ENCODE measurements at places on chromosomes 1 and 21.

GRCh38 chr1:86616871-86617270 is 70.0 kb downstream of the CLCA4 start:
- DNase-seq, result no peak

DNA sequence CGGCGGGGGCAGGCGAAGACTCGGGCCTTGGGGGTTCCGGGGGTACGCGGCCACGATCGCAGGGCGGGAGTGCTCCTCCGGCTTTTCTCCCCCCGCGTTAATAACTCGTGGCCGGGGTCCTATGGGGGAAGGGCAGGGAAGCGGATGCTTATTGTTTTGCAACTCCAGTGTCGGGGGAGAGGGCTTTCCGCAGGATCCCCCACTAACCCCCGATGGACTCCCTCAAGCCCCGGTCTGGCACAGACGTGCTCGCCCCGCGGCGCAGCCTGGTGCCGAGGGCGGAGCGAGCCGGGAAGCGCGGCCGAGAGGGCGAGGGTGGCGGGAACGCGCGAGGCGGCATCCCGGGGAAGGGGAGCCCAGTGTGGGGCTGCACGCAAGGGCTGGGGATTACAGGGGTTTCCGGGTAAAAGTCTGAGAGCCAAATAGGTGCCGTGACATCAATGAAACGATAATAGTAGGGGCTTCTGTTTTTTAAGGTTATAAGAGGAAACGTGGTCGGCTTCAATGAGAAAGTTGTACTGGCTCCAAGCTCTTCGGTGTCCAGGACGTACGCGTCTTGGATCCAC is 772 bp downstream of the UCK2 start:
- DNase-seq, result no peak

DNA sequence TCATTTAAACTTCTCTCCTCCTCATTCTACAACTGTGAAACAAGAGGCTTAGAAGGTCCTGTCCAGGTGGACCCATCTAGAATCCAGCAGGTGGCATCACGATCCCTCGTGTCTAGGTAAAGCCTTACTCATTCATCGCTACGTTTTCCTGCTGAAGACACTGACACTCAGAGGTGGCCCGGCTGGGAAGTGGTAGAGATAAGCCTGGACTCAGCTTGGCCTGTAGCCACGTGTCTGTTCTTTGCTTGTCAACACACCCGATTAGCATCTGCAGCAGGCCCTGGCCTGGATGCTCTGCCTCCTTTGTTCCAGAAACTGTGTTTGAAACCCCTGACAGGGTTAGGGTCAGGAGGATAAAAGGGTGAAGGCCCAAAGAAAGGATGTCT is 43.4 kb downstream of the PARP1 start:
- DNase-seq, result no peak

GRCh38 chr1:228839656-228840055 is 104.4 kb downstream of the RHOU start:
- DNase-seq, result no peak

DNA sequence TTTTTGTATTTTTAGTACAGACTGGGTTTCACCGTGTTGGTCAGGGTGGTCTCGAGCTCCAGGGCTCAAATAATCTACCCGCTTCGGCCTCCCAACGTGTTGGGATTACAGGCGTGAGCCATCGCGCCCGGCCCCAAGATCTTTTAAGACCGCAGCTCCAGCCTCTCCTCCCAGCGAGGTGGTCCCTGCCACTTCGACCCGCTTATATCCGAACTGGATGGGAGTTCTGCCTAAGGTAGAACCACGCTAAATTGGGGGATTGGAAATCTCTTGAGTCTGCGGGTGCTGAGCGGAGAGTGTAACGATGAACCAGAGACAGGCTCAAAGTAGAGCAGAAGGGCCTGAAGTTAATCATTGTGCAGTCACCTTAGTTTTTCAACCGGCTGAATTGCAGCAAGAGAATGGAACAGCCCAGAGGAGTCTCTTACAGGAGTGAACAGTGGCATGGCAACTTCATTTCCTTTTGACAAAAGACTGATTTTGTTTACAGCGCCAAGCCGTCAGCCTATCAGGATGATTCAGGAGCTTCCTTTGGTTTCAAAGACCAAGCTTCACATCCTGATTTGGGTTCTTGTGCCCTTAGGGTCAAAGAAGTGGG is 726 bp upstream of the CYB5R1 start:
- no peak for DNase-seq

- peak; percentile 79 for DNase-seq
These were observed 130.9 kb downstream of the FOXD2 start for GRCh38 chr1:47568763-47569162.

DNA sequence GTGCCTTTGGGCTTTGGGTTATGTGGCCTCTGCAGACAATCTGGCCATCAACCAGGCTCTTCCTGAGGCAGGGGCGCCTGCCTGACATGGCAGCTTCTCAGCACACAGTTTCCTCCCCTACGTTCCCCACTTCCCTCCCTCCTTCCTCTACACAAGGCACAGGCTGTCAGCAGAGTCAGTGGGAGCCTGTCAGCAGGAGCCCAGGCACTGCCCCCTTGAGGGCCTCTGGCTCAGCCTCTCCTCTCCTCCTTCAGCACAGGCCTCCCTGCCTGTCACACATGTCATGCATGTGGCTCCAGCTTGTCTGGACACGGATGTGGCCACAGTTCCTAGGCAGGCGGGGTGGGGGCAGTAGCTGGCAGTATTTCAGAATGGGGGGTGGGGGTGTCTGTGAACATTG is 52.2 kb upstream of the ARTN start:
- DNase-seq, result no peak

GRCh38 chr1:107666493-107666892 is 298.5 kb downstream of the VAV3 start:
- no peak for DNase-seq

- DNase-seq, result no peak
These were observed 494.7 kb downstream of the SMYD3 start for GRCh38 chr1:246012341-246012740.

DNA sequence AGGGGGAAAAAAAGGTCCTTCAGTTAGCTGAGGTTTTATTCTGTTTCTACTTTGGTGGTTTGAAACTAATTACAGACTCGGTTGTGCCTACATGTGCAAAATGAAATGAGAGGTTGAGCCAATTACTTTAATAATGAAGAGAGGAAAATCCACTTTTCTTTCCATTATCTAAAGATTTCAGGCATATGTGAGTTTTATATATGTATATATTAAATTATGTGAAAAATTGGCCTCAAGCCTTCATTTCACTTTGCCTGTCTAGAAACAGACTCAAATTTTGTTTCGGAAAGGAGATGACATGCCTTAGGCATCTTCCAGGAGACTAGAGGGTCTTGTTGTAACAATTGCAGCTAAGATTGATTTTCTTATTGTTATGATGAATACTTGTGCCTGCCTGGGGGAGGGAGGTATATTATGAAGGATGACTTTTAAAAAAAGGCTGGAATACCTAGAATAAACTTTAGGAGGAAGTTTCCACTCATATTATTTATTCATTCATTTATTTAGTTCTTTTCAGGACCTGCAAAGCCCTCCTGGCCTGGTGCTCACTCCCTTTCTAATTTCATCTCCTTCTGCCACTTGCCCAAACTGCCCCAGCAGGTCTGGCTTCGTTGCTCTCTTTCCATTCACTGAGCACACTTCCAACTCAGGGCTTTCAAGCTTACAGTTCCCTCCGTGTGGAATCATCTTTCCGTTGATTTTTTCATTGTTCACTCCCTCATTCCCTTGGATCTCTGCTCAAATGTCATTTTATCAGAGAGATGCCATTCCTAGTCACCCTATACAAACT is 94.2 kb upstream of the HOOK1 start:
- DNase-seq, result no peak

DNA sequence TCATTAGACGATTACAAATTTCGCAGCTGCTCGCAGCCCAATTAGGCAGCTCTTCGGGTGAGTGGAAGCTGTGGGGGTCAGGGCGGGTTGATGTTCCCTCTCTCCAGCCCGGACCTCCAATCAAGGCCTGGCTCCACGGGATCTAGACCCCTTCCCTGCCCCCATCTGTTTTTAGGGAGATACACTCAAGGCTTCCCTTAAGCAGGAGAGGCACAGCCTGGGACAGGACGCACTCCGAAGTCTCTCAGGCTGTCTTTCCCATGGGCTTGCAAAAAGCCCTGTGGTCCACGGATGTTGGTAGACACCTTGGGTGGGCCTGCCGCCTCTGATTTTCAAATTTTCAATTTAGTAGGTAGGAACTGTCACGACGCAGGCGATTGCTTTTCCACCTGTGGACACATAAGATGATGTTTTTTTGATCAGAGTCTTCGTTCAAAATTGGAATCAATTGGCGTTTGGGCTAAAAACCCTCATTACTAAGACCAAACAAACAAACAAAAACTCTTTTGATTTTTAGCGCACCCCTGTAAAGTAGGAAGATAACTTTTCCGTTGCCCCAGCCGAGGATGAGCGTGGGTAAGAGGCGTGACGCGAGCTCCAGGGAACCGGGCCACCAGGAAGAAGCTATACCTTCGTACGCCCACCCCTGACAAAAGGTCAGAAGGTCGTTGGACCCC is 2.5 kb upstream of the LHX8 start:
- DNase-seq, result no peak

DNA sequence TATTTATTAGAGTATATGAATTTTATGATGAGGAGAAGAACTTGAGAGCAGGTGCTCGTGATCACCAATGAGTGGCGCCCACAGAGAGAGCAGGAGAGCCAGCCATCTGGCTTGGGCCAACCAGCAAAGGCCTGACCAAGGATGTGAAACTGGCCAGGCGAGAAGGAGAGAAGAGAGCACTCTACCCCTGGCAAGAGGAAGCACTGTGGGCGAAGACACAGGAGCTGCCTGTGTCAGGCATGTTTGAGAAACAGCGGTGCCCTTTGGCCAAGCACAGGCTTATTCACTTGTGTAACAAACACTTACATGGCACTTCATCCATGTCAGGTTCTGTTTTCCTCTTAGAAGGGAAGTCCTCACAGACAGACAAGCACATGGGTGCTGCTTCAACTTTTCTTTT is 4.2 kb upstream of the SIPA1L2 start:
- DNase-seq, result peak; percentile 49

- DNase-seq, result no peak
These were observed 7.9 kb downstream of the C8B start for GRCh38 chr1:56957931-56958330.

GRCh38 chr1:226695335-226695900 is 43.7 kb downstream of the ITPKB start:
- DNase-seq, result no peak

DNA sequence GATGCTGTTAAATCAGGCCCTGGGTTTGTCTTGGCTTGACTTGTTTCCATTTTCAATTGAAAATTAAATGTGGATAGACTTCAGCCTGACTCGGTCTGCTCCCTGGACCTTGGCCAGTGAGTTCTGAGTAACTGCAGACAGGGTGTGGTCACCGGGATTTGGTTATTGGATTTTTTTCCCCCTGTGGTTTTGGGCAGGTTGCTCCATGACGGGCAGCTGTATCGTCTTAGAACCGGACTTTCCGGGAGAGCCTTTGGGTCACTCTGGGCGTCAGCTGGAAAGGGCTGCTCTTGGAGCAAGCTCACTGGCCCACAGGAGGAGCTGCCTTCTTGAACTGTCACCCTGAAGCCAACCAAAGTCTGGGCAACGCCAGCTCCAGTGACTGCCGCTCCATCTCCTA is 75.0 kb downstream of the CLIC6 start:
- DNase-seq, result no peak

DNA sequence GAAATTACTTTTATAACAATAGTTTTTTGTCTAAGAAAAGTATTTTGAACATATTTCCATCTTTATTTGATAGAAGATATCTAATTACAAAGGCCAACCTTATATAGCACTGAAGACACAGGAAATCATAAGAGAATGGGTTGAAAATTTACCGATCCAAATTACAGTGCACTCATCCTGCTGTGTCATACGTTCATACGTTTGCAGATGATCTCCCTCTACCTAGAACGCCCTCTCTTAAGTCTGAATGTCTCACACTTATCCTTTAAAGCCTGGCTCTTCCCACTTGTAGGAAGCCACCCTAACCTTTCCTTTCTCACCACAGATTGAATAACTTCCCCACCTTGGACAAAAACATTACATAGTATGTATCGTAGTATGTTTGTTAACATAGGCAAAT is 9.3 kb downstream of the ASH1L start:
- no peak for DNase-seq

DNA sequence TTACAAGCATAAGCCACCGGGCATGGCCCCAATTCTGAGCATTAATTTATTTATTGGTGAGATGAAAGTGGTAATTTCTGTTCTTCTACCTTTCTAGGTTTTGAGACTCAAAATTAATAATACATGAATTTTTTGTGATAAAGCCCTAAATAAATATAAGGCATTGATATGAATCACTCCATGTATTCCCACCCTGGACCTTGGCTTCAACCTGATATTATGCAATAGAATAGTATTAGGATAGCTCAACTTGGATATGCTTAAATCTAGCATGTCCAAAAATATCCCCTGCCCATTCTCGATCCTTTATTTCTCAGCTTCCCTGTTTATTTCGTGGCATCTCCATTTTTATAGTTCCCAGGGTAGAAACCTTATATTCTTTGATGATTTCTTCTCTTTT is 2.5 kb downstream of the AGL start:
- no peak for DNase-seq

DNA sequence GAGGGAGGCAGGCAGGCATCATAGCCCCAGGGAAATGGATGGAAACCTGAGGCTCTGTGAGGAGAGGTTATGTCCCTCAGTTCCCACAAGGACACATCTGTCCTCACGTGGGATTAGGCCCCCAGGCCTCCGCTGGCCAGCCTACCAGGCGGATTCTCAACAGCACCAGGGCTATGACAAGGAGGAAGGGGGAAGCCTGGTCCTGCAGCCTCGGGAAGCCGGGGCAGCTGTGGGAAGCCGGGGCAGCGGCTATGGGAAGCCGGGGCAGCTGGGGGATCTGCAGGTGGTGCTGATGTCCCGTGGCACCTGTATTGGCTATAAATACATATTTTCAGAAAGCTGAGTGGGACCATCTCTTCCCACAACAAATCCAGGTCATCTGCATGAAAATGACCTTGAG is 19.7 kb downstream of the BSND start:
- DNase-seq, result no peak

DNA sequence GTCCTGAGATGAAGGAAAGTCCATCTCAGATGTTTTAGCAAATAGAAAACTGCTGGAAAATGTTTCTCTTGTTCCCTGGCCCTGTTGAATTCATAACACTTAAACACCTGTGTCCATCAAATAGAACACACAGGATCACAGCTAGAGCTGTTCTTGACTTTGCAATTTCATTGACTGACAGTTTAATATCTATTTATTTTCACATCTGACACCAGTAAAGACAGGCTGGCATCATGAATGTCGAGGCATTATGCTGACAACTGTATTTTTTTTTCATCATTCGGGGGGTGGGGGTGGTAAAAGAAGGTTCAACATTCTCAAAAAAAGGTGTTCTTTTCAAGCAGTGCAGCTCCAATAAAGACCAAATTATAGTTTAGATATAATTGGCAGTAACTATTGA is 591.2 kb upstream of the PTBP2 start:
- no peak for DNase-seq

Measured in nucleus accumbens (tissue), 56 donors.